HCEC 1CT (cell line): ENCODE measurements at places on chromosomes 3 and 15.

GRCh38 chr3:139110072-139110830 lies 65.6 kb upstream of the PRR23C start:
- DNase-seq, result no peak

GRCh38 chr3:192275741-192276355 lies 451.5 kb downstream of the FGF12 start:
- DNase-seq, result no peak

DNA sequence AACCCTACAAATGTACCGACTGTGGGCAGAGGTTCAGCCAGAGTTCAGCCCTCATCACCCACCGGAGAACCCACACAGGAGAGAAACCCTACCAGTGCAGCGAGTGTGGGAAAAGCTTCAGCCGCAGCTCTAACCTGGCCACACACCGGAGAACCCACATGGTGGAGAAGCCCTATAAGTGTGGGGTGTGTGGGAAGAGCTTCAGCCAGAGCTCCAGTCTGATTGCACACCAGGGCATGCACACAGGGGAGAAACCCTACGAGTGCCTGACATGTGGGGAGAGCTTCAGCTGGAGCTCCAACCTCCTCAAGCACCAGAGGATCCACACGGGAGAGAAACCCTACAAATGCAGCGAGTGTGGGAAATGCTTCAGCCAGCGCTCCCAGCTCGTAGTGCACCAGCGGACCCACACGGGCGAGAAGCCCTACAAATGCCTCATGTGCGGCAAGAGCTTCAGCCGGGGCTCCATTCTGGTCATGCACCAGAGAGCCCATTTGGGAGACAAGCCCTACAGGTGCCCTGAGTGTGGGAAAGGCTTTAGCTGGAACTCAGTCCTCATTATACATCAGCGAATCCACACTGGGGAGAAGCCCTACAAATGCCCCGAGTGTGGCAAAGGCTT lies 20.7 kb downstream of the ZSCAN2 start:
- DNase-seq, result no peak

DNA sequence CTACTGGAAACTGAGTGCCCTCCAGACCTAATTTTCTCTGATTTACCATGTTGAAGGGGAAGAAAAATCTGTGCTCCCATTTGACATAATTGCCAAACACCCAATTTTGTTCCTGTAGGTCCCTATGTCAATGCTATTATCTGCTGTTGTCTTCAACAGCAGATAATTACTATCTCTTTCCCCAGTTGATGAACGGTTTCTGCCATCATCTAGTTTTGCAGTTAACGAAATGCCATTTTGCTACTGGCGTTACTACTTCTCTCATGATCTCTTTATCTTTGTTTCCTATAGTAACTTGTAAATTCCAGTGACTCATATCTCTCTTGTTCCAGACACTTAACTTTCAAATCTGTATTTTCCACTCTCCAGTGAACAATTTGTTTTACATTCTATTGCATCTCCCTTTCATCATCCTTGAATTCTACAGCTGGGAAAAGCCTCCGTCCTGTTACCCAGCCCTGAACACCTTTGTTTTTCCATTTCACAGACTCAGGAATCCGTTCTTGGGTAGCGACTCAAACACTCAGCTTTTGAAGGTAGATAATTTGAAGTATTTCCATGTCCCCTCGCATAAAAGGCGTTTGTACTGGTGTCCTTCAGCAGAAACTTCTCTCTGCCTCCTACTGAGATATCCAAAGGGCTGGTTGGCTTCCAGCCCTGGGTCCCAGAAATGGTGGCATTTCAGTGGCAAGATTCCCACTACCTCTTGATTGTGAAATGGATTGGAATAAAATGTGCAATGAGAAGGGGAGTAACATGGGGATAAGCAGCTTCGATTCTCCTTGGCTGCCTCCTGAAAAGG lies 111.7 kb downstream of the FOXB1 start:
- no peak for DNase-seq

DNA sequence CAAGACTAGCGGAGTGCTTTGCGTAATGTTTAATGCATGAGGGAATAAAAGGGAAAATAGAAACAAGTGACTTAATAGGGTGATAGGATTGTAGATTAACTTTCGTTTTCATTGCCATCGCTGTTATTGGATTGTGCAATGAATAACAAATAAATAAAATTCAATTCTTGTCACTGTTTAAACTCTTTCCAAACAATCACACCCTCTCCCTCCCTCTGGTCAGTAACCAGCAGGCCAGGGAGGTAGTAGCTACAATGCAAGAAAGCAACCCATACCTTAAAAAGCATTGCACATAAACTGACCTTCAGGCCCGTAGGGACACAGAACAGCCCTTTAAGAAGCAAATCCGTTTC lies 705 bp upstream of the TFRC start:
- DNase-seq, result no peak

DNA sequence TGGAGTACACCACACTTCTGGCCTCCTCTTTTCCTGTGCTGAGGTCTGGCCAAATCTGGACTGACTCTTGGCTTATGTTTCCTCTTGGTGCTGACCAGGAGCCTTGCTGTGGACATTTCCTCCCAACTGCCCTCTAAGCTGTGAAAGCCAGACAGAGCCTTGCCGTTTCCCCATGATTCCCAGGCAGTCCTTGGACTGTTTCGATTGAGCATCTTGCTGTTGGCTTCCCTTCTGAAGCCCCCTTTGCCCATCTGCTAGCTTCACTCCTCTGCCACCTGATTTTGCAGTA lies 110.5 kb downstream of the EPHB1 start:
- no peak for DNase-seq
